Ovary (tissue), 10 donors: ENCODE measurements at places on chromosomes 11 and 22. TPM values are rescaled to one million over a fixed set of nuclear protein-coding genes. Genes with fewer than 3 reads are reported as not detected.
A peak's percentile ranks its signal among the peaks of the same experiment; 100 is the strongest.

EMID1 gene
- polyA plus RNA-seq, result 2.6 TPM

MMP27 gene
- 0.12 TPM for polyA plus RNA-seq

LGR4 gene
- polyA plus RNA-seq, result 15.3 TPM

TMPRSS6 gene
- not detected for polyA plus RNA-seq

SLC22A8 gene
- polyA plus RNA-seq, result not detected

IL17REL gene
- not detected for polyA plus RNA-seq

NEFH gene
- polyA plus RNA-seq, result 26.6 TPM

POU2F3 gene
- 0.08 TPM for polyA plus RNA-seq

CSKMT gene
- 16.9 TPM for polyA plus RNA-seq

HOATZ gene
- not detected for polyA plus RNA-seq

SCGB1D1 gene
- not detected for polyA plus RNA-seq

WBP2NL gene
- 1.2 TPM for polyA plus RNA-seq

TMEM86A gene
- polyA plus RNA-seq, result 11.5 TPM

OSM gene
- not detected for polyA plus RNA-seq

TUG1 gene
- polyA plus RNA-seq, result 114 TPM

TPBGL gene
- polyA plus RNA-seq, result 0.27 TPM

RTN4R gene
- not detected for polyA plus RNA-seq

DNA sequence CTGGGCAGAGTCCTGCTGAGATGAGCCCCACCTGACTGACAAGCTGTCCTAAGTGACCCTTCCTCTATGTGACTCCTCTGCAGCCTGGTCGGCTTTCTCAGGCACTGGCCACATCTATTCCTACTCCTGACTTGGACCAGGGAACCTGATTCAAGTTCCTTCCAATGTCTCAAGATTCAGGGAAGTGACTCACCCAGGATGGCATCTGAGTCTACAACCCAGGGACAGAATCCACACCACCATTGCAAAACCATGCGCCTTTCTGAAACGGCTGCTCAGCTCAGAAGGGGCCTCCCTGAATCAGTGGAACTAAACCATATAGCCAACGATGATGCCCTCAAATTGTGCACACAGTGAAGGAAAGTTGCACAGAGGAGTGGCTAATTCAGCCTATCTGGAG, 63.9 kb upstream of the CSNK2A3 start:
- no peak for DNase-seq

- no peak for DNase-seq
Observed at GRCh38 chr22:38236786-38237185, 35.0 kb downstream of the MAFF start.

- no peak for DNase-seq
Observed at GRCh38 chr11:110027627-110028371, 65.4 kb upstream of the ZC3H12C start.

DNA sequence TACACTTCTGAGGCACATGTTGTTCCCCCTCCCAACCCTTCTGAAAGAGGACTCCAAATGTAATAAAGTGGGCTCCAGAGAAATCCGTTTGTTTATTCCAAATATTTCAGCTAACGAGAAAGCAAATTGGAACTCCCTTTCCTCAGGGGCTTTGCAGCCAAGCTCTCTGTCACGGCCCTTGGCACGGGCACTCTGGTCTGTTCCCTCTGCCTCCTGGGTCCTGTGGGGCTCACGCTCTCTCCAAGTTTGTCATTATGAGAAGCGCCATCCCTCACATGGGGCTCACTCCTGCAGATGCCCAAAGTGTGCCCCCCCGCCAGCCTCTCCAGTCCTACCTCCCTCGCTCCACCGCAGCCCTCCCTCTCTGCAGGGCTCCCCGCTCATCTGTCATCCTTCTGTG, 125.4 kb upstream of the POU2AF2 start:
- no peak for DNase-seq

- no peak for DNase-seq
Observed at GRCh38 chr11:11587122-11587521, 34.7 kb downstream of the GALNT18 start.

GRCh38 chr11:118056806-118057205, 20.1 kb upstream of the TMPRSS4 start:
- DNase-seq, result no peak

DNA sequence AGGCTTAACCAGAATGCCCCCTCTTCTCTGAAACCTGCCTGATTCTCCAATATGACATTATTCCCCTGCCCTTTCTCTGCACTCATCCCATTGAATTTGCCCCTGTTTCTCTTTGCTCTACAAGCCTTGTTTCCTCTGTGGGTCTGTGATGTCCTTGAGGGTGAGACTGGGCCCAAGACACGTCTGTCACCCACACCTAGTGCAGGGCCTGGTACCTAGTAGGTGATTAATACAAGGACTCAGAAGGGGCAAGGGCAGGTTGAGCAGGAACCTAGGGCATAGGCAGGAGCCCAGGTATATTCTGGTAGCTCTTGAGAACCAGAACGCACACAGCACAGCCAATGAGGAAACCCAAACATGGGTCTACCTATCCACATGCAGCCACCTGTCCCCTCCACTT, 81.9 kb upstream of the HMGXB4 start:
- no peak for DNase-seq

- DNase-seq, result no peak
Observed at GRCh38 chr11:69877235-69877634, 58.0 kb upstream of the FGF3 start.

DNA sequence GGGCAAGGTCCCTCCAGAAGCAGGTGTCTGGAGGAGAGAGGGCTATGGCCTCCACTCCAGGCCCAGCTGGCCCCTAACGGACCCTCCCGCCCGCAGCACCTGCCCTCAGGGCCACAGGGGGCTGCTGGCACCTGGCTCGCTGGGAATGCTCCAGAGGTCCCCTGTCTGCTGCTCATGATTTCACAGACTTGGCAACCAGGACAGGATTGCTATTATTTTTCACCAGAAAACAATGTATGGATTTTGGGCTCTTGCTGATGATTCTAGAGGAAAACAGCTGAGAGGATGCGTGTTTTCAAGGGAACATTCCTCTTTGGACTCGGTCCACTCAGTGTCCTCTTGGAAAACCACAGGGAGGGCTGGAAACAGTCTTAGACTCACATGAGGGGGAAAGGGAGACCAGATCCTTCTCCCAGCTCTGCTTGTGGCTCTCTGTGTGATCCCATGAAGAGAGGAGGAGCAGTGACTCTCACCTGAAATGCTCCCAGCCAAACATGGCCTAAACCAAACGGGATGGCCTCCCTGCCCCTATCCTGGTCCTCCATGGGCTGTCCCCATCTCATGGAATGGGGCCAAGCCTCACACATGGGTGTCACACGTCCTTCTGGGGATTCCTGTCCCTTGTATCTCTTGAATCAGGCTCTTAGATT, 15.8 kb downstream of the MYEOV start:
- DNase-seq, result no peak

DNA sequence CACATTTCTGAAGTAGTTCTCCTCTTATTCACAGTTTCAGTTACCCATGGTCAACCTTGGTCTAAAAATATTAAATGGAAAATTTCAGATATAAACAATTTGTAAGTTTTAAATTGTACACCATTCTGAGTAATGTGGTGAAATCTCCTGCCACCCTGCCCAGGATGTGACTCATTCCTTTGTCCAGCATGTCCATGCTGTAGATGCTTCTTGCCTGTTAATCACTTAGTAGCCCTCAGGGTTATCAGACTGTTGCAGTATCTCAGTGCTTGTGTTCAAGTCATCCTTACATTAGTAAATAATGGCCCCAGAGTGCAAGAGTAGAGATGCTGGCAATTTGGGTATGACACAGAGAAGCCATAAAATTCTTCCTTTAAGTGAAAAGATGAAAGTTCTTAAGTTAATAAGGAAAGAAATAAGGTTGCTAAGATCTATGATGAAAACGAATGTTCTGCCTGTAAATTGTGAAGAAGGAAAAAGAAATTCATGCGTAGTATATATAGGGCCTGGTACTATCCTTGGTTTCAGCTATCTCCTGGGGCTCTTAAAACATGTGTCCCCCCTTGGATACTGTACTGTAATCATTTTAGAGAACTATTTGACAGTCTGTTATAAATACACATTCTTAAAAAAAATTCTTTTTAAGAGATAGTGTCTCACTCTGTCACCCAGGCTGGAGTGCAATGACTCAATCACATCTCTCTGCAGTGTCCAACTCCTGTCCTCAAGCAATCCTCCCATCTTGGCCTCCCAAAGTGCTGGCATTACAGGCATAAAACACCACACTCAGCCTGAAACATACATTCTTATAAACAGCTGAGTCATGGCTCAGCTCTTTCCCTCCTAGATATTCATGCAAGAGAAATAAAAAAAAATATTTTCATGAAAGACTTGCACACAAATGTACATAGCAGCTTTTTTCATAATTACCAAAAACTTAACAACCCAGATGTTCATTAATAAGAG, 31.3 kb downstream of the MTNR1B start:
- DNase-seq, result no peak

DNA sequence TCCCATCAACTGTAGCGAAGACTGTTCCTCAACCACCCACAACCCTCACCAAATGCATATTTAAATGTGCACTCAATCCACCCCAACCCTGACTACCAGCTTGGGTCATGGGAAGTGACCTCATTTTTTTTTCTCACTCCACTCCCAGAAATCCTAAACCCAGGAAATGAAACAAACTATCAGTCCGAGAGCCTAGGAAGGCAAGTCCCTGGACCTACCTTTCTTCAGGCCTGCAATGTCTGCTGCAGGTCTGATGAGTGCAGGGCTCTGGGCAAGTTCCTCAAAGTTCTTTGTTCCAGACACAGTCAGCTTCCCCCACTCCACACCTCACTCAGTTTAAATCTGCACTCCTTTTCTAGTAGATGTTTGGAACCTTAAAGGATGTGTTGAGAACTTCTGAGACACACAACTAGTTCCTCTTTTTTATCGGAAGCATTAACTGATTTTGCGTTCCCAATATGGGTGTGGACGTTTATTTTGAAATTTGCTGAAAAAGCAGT, at the start of gene MS4A4E:
MS4A4E (minus strand) TSS at position 398 of the 500 bp plus-strand sequence. CDS start 13,082 bp downstream, outside the sequence.
- DNase-seq, result no peak

GRCh38 chr11:76787911-76788596, 4.9 kb downstream of the TSKU start:
- peak; percentile 64 for DNase-seq

GRCh38 chr11:77233011-77233410, 68.5 kb downstream of the GDPD4 start:
- no peak for DNase-seq

DNA sequence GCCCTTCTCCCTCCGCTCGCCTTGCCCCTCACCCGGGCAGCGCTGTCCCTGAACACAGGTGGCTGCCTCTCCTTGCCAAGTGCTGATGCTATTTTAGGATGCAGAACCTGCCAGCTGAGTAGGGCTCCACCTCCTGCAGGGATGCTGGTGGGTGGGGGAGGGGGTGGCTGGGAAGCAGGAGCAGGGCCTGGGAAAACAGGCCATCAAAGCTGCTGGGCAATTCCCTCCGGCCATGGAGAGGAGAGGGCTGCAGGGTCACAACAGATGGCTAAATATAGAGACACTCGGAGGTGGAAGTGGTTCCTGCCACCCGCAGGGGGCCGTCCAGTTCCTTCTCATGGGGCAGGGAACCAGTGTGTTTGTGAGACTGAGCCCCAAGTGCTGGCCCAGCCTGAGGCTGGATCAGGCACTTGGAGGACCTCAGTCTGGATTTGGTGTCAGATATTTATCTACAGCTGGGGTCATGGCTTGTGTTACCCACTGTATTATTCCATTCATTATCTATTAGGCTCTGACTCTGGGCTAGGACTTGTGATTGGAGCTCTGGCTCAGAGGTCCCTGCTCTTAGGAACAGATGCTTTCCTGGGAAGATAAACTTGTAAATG, 59.6 kb downstream of the LRRC32 start:
- peak; percentile 17 for DNase-seq

DNA sequence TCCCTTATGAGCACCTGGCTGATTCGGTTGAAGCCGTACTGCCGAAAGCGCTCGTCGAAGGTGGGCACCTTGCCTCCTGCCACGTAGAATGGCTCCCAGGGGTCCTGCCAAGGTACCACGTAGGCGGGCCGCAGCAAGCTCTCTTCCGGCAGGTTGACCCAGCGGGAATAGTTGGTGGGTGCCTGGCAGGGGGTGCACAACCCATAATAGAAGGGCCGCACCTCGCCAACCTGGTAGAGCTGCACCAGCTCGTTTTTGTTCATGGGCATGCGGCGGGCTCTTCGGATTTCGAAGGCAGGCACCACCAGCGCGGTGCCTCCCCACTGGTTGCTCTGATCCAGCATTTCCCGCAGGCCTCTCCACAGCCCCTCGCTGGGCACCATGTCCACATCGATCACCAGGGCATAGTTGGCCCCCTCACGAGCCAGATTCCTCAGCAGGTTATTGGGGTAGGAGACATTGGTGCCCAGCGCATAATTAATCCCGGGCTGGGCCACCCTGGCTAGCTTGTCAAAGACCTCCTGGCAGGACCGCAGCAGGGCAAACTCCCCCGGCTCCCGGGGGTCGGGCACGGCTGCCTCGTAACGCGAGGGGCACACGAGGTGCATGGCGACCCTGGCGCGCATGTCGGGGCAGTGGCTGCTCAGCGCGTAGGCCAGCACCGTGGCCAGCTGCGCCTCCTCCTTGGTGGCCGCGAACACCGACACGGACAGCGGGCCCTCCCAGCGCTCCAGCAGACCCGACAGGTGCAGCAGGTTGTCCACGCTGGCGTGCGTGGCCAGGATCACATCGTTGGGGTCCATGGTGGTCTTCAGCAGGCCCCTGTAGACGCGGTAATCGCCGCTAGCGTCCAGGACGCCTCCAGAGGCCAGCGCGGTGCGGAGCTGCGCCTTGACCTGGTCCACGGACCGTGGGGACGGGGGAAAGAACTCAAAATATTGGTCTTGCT, 679 bp downstream of the B4GAT1 start:
- peak; percentile 53 for DNase-seq

GRCh38 chr11:79160791-79161403, 279.9 kb downstream of the TENM4 start:
- DNase-seq, result no peak

DNA sequence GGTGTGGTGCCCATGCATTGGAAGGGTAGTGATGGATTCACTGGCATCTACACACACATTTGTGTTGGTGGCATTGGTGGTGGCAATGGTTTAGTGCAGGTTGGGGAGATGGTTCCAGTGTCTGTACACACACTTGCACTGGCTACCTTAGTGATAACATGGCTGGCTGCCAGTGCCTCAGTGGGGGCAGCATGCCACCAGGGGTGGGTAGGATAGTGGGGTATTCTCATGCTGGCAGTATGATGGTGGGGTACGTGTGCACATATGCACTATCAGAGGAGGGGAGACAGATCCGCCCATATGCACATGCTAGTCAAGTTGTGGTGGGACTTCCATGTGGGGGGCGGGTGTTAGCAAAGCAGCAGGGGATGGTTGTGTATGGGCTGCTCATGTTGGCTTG, 7.1 kb upstream of the OR8K3 start:
- no peak for DNase-seq

DNA sequence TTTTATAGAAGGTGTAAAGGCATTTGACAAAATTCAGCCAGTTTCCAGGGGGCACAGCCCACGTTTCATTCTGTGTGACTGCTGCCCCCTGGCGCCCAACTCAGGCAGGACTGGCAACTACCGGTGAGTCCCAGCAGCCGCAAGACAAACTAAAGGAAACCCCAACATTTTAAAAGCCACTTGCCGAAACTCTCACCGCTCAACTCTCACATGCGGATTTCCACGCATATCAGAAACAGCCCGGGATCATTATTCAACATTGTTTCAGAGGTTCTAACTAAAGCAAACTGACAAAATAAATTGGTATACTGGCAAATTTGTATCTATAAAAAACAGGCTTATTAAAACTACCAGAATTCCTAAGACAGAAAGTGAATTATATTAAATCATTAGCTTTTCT, 48.2 kb downstream of the MORC2 start:
- DNase-seq, result peak; percentile 76
